ENCODE measurements at places on chromosomes 6 and 20.

- DNase-seq, result no peak
These were observed 8.7 kb upstream of the OSER1 start for GRCh38 chr20:44219170-44219730.

DNA sequence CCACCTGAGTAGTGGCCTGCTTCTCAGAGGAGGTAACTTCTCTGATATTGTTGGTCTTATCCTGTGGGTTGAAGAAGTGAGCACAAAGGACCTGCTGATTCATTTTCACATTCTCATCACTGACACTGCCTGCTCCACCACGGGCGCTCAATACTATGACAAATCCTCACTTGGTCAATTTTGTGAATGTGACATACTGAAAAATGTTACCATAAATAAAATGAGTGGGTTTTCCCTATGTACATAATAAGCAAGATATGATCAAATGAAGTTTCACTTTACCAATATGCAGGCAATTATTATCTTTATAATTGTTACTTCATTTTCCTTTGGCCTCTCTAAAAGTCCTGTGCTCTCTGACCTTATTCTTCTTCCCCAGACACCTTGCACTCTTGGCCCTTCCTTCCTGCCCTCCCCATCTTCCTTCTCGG lies 71.5 kb upstream of the RIPOR2 start:
- no peak for DNase-seq

DNA sequence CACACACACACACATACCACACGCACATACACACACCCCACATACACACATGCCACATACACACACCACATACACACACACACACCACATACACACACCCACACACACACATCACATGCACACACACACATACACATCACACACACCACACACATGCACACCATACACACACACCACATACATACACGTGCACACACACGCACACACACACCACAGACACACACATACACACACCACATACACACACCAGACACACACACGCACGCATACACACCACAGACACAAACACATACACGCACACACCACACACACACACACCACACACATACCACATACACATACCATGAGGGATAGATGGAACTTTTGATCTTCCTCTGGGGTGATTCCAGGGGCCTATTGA lies 90.2 kb downstream of the DLGAP4 start:
- DNase-seq, result no peak

DNA sequence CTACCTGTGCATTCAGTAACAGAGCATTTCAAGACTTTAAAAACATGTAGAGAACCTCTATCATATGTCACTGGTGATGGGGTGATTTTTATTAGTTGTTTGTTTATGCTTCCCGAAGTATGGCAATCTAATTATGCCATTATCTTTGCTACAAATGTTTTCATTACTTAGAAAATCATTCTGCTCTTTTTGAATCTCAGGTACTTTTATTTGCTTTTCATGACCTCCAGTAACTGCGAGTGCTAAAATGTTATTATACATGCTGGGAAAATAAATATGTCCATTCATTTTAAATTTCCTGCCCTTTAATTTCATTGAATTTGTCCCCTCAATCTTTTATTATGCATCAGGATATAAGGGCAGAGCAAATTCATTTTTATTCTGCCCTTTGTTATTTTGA lies 515.7 kb downstream of the NKAIN2 start:
- DNase-seq, result no peak

DNA sequence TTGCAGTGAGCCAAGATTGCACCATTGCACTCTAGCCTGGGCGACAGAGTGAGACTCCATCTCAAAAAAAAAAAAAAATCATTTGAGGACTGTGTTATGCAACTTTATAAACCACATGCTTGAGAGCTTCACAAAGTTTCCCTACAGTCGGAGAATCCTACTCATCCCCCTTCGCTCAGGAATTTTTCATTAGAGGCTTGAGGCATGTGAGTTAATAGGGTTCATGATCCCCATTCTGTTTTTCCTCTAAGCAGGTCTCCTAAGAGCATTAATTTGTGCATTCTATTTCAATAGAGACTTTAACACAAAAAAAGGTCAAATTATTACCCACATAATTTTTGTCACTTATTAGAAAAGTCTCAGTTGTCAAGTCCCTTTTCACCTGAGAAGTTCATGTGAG lies 103.7 kb upstream of the SOX4 start:
- DNase-seq, result no peak

- DNase-seq, result no peak
These were observed 84.9 kb upstream of the CARMIL1 start for GRCh38 chr6:25194172-25194678.

DNA sequence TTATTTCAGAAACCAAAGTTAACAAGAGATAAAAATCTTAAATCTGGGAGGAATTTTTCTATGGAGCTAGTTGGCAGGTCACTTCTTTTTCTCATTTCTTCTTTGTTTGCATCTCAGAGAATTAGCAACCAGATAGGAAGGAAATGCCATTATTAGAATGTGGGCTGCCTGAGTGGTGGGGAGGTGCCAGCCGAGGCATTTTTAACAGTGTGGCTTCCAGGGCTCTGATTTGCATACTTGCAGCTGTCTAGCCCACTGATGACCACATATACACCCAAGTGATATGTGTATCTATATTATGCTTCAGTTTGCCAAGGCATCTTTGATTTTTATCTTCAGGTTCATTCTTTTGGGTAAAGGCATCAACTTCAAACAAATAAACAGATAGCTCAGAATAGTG lies 206.7 kb downstream of the CLIC5 start:
- no peak for DNase-seq

GRCh38 chr6:3280866-3281465 lies 22.2 kb downstream of the PSMG4 start:
- no peak for DNase-seq

- DNase-seq, result no peak
These were observed 16.6 kb downstream of the POM121L2 start for GRCh38 chr6:27295301-27296079.

- DNase-seq, result no peak
These were observed 263.2 kb downstream of the DLL1 start for GRCh38 chr6:170027647-170028043.

DNA sequence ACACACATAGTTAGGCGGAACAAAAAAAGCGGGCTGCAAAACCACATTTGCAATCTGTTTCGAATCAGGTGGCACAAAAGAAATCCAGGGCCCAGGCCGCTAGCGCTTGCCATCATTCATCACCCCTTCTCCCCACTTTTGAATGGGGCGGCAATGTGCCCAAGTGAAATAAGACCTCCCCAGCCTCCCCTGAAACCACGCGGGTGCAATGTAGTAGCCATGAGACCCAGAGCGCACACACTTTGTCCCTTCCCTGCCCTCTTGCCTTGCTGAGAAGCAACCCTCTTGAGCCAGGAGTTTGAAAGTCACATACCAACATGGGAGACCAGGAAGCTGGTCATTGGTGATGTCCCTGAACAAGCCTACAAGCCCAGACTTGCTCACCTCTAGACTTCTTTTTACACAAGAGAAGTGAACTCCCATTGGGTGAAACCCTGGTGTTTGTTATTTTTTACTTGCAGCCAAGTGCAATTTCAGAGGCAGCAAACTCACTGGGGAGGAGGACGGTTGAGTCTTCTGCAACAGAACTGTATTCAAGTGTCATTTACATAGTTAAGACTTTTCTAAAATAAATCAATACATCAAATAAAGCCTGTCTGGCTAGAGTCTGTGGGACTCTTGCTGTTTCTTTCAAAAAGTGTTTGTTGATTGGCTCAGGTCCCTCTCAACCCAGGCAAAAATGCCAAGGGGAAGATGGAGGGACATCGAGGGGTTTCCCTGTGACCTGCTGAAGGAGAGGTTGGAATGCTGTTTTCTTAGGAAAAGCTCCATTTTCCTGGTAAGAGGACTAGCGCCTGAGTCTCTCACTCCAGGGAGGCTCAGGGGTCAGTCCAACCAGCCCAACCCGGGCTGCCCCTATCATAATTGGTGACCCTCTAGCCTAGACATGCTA lies 138.1 kb upstream of the PTPN1 start:
- DNase-seq, result no peak

GRCh38 chr20:58583586-58583985 lies 67.5 kb upstream of the STX16 start:
- no peak for DNase-seq

DNA sequence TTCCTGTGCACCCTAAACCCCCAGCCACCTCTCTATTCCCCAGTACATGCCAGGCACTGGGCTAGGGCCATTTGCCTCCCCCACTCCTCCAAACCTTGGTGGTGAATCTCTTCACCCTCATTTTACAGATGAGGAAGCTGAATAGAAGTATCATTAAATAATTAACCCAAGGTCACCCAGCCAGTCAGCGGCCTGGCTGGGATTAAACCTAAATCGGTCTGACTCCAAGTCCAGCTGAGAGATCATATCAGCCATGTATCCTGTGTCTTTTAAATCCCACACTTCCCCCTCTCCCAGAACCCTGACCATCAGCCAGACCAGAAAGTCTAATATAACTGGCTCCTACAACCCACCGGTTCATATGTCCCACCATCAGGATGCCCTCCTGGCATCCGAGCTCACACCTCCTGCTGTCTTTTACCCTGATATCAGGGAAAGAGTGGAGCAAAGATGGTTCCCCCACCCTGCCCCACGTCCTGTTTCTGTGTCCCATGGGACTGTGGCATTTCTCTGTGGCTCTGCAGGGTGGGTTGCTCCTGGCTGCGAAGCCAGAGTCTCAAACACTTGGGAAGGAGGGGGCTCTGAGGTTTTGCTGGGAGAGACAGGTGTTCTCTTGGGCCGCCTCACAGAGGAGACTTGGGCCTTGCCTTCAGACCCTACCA lies 145.3 kb downstream of the VEGFA start:
- no peak for DNase-seq

GRCh38 chr6:56193846-56194245 lies 53.5 kb downstream of the COL21A1 start:
- DNase-seq, result no peak
